ENCODE measurements at places on chromosomes 12 and 14.

DNA sequence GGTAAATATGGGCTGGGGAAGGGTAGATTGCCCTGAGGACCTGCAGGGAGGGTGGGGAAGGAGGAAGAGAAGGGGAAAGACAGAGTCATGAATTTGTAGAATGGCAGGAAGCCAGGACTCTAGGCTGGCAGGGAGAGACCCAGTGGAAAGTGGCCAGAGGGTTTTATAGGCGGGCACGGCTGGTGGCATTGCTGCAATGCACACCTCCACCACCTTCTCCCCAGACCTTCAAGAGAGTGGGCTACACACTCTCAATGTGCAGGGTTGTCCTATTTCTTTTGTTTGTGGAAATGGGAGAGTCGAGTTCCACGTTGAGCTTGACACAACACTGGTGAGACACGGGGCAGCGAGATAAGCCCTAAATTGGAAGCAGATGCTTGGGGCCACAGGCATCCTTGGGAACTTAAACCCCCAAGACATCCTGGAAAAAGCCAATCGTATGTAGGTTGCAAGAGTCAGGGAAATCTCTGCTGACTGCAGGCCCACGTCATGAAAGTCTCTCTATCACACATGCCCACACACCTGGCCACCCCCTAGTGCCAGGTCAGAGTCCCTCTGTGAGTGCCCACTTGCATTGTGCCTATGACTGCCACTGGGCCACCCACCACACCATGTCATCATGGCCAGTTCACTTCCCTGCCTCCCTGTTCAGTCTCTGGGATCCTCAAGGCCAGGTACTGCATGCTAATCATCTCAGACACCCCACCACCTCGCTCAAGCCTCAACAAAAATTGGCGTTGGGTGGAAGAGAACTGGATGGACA is 38.0 kb upstream of the BDKRB2 start:
- DNase-seq = no peak

DNA sequence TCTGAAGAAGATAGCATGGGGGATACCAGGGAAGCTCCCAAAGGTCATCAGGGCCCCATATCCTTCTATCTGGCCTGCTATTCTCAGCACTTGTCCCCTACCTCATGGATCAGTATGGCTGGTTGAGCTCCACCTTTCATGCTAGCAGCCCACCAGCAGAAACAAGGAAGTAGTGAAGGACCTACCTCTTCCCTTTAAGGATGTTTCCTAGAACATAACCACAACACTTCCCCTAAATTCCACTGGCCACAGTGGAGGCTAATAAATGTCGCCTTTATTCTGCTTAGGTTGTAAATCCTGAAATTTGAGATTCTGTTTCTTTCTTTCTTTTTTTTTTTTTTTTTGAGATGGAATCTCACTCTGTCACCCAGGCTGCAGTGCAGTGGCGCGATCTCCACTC is 128.6 kb upstream of the PARP11 start:
- no peak for DNase-seq

- DNase-seq = no peak
Observed at GRCh38 chr12:120404271-120404670, 33.6 kb upstream of the COX6A1 start.

- DNase-seq = no peak
Observed at GRCh38 chr14:68282479-68283377, 463.1 kb downstream of the RAD51B start.

DNA sequence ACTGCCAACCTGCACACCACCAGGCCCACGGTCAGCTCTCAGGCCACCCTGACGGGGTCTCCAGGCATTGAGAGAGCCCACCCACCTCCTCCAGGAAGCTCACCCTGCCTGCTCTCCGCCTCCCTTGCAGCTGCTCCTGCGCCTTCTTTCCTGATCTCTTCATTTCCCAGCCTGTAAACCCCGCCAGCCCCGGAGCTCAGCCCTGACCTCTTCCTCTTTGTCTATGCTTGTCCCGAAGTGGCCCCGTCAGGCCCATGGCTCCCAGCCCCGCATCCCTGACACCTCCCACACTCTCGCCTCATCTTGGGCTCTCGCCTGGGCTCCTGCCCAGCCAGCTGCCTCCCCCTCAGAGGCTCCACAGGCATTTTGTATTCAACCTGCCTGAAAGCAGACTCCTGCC is 139.3 kb downstream of the CALM1 start:
- no peak for DNase-seq

GRCh38 chr14:80313806-80314205 is 102.5 kb upstream of the DIO2 start:
- no peak for DNase-seq

DNA sequence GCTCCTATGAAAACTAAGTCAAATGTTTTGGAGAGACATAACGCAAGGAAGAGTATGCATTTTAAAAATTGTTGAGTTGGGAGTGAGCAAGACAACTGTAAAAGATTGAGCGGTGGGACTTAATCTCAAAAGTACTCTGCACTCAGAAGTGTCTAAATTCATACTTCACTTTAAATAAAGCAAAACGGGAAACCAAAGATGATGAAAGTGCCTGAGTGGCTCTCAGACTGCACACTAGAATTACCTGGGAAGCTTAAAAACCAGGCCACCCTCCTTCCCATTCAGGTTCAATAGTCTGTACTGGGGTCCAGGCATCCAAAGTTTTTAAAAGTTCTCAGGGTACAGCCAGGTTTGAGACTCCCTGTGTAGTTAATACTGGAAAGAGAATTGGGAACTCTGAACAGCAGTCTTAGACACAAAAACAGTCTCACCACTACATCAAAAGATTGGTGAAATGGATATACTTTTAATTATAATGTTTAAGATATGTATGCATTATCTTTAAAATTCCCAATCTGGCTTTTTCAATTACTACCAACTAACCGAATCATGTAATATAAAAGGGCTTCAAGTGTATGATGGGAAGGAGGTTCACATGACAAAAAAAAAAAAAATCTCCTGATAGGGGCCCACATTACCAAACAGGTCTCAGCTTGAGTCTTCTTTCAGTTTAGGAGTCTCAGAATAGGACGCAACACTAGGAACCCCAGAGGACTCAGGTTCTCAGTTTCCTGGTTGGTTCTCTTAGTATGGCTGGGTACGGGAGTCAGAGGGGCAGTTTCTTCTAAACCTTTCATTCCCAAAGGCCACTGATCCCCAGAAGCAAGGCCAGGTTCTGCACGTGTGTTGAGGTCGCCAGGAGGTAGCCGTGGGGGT is 1.0 kb downstream of the HOMEZ start:
- DNase-seq = no peak

DNA sequence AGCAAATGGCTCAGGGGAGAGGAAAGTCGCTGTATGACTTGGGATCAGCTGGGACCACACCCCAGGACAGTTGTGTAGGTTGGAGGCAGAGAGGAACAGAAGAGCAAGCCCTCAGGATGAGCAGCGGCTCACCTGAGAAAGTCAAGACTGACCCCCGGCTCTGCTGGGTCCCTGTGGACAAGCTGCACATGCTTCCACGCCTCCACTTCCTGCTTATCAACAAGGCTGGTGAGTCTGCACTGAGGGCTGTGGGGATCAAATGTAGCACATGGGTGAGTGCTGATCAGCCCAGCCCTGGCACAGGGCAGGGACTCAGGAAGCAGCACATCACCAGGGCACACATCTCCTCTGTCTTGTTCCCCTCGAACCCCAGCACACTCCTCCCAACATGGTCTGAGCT is 92.1 kb downstream of the CHGA start:
- DNase-seq = no peak

- DNase-seq = no peak
Observed at GRCh38 chr14:75268633-75269550, 9.7 kb upstream of the FOS start.

- no peak for DNase-seq
Observed at GRCh38 chr14:68687746-68688145, 105.1 kb downstream of the ZFP36L1 start.

DNA sequence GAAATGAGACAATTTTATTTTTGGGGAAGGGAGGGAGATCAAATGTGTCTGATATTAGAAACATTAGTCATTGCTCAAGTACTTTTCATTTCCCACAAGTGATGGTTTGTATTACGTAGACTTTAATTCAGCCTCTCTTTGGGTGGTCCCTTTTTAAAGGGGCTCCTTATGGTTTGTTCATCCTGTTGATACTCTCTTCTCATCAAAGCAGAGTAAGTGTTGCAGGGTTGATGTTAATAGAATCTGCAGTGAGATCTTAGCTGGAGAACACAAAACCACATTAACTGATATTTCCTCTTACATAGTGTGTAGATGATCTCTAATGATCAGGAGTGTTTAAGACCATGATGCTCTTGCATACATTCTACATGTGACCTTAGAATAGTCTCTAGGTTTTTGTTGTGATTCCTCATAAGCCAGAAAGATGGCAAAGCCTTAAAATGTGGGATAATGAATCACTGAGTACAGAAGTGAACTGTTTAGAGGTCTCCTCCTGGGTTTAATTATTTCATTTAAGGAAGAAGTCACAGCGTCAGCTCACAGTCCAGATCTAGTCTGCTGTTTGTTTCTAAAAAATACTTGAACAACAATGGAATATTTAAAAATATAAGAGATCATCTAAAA is 87.4 kb upstream of the PTPRR start:
- no peak for DNase-seq

- DNase-seq = no peak
Observed at GRCh38 chr12:121800694-121801594, 2.9 kb upstream of the SETD1B start.

Data from stimulated activated CD4-positive, alpha-beta T cell treated with anti-CD3 and anti-CD28 coated beads, Interleukin-1b, Interleukin-23, amount 100 ng/mL, for 1 hour (primary cell).